Mammary epithelial cell (primary cell): ENCODE measurements at places on chromosomes 7 and 10.

GRCh38 chr10:17854044-17854652, 45.0 kb downstream of the MRC1 start:
- DNase-seq = no peak

DNA sequence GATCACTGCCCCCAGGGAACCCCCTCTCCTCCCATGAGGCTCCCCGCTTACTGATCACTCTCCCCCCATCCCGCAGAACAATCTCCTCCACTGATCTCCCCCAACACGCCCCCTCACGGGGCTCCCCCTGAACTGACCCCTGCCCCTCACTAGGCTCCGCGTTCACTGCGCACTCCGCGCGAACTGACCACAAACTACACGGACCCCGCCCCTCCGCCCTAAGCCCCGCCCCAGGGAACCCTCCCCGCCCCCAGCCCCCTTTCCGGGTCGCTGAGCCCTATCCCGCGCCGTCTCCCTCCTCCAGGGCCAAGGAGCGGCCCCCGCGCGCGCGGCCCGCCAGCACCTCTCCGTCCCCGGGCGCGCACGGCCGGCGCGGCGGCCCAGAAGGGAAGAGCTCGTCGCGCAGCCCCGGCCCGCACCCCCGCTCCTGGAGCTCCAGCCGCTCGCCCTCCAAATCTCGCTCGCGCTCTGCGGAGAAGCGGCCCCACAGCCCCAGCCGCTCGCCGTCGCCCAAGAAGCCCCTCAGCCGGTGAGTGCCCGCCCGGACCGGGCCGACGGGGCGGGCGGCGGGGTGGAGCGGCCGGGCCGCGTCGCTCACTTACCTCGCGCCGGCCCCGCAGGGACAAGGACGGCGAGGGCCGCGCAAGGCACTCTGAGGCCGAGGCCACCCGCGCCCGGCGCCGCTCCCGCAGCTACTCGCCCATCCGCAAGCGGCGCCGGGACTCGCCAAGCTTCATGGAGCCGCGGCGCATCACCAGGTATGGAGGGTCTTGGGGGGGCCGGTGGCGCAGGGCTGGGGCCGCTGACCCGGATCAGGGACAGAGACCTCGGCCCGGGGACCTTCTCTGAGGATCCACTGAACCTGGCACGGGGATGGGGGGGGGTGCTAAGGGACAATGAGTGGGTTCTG, 19.9 kb upstream of the HSPB1 start:
- no peak for DNase-seq

DNA sequence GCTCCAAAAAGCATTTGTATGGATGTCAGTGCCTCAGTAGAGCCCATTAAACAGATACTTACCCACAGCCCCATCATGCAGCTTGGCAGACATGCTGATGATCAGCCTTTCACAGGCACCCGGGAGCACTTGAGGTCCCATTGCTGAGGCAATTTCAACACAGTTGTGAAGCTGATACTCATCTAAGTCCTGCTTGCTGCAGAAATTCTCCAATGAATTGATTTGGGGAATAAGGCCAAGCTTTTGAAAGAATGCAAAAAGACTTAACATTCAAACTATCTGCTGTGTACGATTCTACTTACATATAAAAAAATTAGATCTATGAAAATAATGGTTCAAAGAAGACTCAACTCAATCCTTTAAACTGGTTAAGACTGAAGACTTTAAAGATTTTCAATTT, 60.5 kb downstream of the LAMB4 start:
- no peak for DNase-seq

- no peak for DNase-seq
Measured at GRCh38 chr7:134636008-134636449, 10.6 kb upstream of the BPGM start.

GRCh38 chr7:101598986-101599771, 29.9 kb downstream of the MYL10 start:
- no peak for DNase-seq

- DNase-seq = no peak
Measured at GRCh38 chr10:44066527-44067255, 318.2 kb downstream of the CXCL12 start.

DNA sequence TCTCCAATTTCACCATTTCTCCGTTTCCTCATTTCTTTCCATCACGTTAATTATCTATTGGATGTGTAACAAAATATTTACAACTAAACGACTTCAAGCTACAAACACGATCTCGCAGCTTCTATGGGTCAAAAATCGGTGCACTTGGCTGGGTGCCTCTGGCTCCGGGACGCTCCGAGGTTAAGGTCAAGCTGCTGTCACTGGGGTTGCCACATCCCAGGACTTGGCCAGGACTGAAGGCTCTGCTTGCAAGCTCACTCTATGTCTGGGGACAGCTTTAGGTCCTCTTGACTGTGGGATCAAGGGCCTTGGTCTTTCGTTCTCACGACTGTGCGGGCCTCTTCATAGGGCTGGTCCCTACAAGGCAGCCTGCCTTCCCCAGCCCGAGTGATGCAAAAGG, 159.7 kb downstream of the CCDC3 start:
- DNase-seq = no peak

DNA sequence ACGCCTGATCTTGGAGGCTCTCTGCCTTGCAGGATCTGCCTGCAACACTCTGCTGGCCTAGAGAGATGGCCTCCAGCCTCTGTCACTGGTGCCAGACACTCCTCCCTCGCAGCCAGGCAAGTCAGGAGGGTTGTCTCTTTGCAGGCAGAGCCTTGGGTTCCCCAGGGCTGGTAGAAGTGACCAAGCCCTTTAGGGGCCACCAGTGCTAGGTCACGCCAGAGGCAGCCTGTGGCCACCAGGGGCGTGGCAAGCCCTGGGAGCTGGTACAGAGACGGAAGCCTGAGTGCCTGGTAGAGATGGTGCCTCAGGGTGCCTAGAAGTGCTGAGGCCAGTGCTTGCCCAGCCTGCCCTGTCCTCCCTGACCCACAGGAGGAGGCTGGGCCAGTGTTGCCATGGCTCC, 9.1 kb downstream of the ADCYAP1R1 start:
- no peak for DNase-seq

- no peak for DNase-seq
Measured at GRCh38 chr7:10770176-10770575, 203.5 kb upstream of the PHF14 start.
